Daoy (cell line): ENCODE measurements at places on chromosomes 11 and 22. TPM values are rescaled to one million over a fixed set of nuclear protein-coding genes. Genes with fewer than 3 reads are reported as not detected.

The GGTLC3 gene
- total RNA-seq = not detected in 2 replicates

The MCM5 gene
- 145 and 179 TPM in 2 replicates for total RNA-seq

The SCGB1D2 gene
- not detected in 2 replicates for total RNA-seq

The MS4A6E gene
- total RNA-seq = not detected in 2 replicates

The OR56A1 gene
- total RNA-seq = under 0.01 TPM in 1 of 2 replicates, not detected in the other

The OR8I2 gene
- not detected in 2 replicates for total RNA-seq

The RIC3 gene
- 2.4 and 7.3 TPM in 2 replicates for total RNA-seq

The NDUFV1 gene
- 218 and 229 TPM in 2 replicates for total RNA-seq

The OR4A16 gene
- not detected in 2 replicates for total RNA-seq

The GPR83 gene
- total RNA-seq = not detected in 2 replicates

The RPL3 gene
- total RNA-seq = 2,011 and 2,060 TPM in 2 replicates

The DAGLA gene
- 0.65 and 0.91 TPM in 2 replicates for total RNA-seq

The SMC1B gene
- not detected in 2 replicates for total RNA-seq

The ADM gene
- total RNA-seq = 16.3 and 26.2 TPM in 2 replicates

The LRRC75B gene
- 1.3 and 2.3 TPM in 2 replicates for total RNA-seq

The LDHAL6A gene
- total RNA-seq = 0.11 TPM in 1 of 2 replicates, not detected in the other

The KIAA1671 gene
- total RNA-seq = 3.1 and 5.5 TPM in 2 replicates

The MRGPRE gene
- total RNA-seq = not detected in 2 replicates

The FOSL1 gene
- total RNA-seq = 54.0 and 59.3 TPM in 2 replicates

The CYTH4 gene
- total RNA-seq = 1.7 and 8.2 TPM in 2 replicates

The GPHA2 gene
- not detected in 2 replicates for total RNA-seq

The NXPE2 gene
- not detected in 2 replicates for total RNA-seq

The OR4C15 gene
- total RNA-seq = not detected in 2 replicates
